ENCODE measurements at places on chromosomes 3 and 15.
A peak's percentile ranks its signal among the peaks of the same experiment; 100 is the strongest.

GRCh38 chr15:23372284-23372683 lies 17.7 kb downstream of the GOLGA8S start:
- DNase-seq, result peak; percentile 86

- no peak for DNase-seq
Measured at GRCh38 chr3:135891121-135891520, 74.4 kb upstream of the PPP2R3A start.

- DNase-seq, result no peak
Measured at GRCh38 chr15:39918688-39919385, 1.2 kb downstream of the GPR176 start.

DNA sequence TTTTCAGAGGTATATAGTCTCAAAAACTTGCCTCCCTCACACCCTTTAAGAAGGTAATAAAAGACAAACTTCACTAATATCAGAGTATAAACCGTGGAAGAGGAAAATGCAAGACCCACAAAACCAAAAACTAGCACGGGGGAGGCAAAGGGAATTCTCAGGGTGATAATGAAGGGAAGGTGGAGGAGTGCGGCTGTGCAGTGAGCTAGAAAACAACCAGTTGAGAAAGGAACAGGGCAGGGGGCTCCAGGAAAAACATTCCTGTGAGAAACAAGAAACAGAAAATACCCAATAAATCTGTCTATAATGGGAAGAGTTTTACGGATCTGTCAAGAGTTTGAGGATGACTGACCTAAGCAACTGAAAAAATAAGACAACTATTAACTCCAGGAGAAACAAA lies 31.6 kb downstream of the TAMM41 start:
- DNase-seq, result no peak

DNA sequence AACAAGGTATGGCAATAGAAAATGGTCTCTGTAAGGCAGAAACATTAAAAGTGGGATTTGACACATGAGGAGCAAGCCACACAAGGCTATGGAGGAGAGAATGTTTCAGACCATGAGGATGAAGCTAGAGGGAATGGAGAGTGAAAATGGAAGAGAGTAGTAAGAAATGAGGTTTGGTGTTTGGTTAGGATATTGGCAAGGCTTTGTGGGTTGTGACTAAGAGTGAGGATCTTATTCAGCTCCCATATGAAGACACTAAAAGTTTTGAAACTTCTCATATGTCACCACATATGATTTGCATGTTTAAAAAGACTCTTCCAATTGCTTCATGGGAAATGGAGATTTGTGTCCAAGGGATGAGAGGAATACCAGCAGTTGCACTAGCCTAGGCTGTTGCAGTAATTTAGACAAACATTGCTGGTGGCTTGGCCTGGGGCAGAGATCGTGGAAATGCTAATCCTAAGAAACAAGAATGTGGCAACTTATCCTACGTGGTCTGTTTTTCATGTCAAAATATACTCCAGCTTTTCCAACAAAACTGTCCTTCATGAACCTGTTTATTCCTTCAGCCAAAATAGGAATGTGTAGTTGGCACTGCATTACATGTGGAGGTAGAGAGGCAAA lies 749.0 kb downstream of the PDCD6IP start:
- DNase-seq, result no peak

DNA sequence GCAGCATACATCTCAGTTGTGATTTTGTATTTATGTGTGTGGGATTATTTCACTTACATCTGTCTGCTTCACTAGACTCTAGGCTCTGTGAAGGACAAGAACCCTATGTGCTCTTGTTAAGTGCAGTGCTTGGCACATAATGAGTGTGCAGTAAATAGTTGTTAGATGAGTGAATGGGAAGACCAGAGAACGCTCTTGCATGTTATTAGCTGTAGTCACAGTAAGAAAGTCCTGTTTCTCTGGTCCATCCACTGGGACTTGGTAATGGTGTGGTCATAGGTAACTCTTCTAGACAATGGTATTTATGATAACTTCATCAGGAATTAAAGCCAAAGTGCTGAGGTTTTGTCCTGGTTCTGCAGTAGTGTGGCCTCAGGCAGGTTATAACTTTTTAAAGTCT lies 1.4 kb upstream of the AQP9 start:
- no peak for DNase-seq

DNA sequence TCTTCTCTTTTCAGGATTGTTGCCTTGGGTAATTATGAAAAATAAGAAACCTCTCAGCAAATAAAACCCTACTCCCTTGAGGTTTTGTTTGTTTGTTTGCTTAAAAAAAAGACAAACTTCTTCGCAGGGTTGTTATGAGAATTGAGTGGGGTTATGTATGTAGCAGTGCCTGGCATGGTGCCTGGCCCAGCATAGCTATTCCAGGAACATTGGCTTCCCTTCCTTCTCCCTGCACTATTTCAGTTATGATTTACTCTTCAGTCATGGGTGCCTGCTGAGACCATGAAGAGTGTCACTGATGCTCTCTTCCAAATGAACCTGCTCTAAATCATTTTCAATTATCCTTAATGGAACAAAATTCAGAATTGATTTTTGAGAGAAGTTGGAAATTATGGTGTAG lies 283.5 kb upstream of the ROPN1 start:
- DNase-seq, result no peak

DNA sequence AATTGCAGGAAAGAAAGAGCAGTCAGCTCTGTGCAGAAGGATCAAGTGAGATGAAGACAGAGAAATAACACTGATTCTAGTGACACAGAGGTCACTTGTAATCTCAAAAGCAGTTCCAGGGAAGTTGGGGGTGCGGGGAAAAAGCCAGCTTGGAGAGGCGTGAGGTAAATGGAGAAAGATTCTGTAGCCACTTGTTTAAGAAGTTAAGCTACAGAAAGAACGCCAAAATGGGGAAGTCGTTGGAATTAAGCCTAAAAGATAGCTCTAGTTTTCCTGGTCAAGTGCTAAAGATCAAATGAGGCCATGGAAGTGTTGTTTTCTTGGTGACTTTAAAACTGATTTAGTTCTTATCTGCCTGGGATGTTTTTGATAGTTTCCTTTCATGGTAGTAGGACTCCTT lies 152.0 kb downstream of the GREM1 start:
- DNase-seq, result no peak

DNA sequence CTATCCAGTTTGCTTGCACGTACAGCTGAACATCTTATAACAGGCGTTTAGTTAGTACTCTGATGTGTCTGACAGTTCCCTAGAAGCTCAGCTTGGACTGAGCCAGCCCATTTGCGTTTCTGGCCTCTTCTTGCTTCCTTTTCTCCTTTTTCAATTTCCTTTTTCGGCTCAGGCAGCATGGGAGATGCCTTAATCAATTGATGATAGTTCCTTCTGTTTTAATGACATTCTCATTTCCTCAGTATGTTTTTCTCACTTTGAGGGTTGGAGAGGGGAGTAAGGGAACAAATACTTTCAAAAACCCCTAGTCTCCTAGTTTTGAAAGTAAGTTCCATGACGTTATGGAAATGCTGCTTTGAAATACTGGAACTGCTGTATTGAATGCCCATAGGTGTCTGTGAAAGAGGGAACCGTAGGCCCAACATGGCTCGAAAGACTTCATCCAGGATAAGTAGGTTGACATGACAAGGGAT lies 18.9 kb downstream of the IL1RAP start:
- no peak for DNase-seq

DNA sequence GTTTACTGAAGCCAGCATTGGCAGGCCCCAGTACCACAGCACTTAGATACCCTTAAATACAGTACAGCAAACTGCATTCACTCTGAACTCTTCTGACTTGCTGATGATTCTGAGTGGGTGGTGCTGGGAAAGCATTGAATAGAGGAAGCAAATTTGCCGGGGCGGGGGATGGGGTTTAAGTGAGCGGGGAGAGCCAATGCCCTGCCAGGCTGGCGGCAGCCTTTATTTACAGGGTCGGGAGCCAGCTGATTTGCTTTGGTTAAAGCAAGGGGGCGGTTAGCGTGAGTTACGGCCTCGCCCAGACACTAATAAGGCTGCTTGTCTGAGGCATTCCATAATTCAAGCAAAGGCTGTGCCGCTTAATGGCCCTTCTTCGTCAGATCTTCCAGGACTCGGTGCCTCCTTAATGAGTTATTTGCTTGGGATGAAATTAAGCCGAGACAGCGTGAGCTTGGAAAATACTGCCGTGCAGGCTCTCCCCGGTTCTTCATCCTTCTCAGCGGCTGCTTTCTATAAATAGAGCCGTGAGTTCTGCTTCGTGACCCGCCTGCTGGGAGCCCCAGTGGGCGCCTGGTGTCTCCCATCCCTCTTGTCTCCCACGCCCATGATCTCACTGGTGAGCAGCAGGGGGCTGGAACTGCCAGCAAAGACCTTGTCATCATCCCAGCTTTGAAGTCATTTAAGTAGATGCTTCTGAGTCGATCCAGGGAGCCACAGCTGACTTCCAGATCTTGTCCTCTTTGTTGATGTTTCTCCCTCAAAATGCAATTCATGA lies 25.8 kb downstream of the SPSB4 start:
- peak; percentile 64 for DNase-seq

DNA sequence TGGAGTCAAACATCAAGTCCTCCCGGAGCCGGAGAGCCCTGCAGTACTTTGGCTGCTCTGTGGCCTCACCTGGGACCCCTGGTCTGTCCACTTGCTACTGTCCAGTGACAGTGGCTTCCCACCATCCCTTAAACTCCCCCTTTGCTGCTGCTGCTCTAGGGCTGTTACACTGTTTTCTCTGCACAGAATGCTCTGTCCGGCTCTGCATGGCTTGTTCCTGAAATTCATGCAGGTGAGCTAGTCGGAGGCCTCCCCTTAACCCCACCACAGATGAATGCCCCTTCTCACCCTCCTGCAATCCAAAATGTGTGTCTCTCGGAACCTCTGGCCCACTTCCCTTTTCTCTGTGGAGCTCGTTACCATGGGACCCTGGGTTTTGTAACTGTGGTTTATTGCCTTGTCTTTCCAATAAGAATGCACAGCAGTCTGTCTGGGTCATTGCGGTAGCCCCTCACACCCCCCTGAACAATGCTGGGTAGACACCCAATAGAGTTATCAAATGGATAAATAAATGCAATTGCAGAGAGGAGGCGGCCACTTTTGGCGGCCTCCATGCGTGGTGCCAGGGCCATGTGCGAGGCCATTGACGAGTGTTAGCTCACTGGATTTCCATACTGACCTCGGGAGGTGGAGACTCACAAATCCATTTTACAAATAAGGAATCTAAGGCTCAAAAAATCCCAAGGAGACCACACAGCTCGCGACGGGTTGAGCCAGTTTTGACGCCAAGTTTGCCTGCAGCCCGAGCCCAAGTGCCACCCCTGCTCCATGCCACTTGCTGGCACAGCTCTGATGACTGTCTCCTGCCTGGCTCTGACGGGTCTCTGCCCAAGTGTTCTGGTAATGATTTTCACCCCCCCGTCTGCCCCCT lies 48.5 kb downstream of the RGMA start:
- no peak for DNase-seq

- DNase-seq, result no peak
Measured at GRCh38 chr15:97750060-97750459, 210.4 kb upstream of the ARRDC4 start.

DNA sequence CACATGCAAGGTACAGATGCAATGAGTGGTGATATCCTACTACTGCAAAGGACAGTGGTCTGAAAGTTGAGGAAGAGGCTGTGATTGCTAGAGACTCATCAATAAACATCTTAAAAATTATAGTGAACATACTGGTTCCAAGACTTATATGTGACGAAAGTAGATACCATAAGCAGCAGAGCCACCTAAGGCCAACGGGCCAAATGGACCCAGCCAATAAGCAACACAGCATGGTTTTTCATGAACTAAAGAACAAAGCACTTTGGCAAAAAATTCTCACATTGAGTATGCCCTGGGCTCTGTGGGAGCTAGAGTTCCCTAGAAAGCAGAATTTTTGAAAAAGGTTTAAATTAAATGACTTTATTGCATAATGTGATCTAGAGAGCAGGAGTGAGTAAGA lies 272.1 kb downstream of the SI start:
- peak; percentile 5 for DNase-seq

DNA sequence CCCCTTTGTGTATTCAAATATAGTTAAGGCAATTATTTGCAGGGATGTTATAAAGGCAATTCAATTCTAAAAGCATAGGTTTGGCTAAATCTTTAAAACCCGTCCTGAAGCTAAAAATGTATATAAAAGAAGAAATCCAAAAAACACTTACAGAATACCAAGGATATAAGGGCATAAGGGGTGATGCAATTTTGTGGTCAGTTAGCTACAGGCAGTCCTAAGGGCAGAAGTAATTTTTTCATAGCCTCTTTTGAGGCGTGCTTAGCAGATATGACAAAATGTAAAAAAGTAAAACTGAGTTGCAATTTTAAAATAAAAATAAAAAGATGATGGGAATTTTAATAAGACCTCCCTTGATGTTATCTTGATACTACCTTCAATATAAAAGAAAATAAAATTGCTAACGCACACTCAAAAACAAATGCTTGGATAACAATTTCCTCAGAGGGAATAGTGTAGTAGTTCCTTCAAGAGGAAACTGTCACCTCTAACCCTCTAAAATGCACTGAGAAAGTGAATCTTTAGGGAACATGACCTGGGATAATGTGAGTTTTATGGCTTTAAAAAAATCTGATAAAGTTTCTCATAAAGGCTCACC lies 104.2 kb downstream of the MYH15 start:
- DNase-seq, result no peak

GRCh38 chr3:124584552-124585391 lies 145.5 kb upstream of the UMPS start:
- peak; percentile 71 for DNase-seq

GRCh38 chr3:161744366-161744765 lies 247.8 kb downstream of the OTOL1 start:
- no peak for DNase-seq

- DNase-seq, result peak; percentile 65
Measured at GRCh38 chr3:123605789-123606234, 21.0 kb upstream of the HACD2 start.

DNA sequence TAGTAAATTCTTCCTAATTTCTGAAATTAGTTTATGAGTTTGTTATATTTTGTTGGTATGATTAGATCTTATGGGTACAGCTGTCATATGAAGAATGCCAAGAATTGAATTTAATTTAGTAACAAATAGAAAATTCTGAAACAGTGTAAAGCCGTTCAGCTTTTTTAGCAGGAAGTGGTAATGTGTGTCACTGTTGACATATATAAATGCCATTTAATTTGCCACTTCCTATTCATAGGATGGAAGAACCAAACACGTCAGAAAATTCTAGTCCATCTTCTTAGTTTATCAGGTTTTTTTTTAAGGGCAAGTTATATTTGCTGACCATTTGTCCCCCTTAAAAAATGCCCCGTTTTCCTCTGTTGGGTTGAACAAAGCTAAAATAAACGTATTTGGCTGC lies 43.0 kb downstream of the RAB8B start:
- no peak for DNase-seq

DNA sequence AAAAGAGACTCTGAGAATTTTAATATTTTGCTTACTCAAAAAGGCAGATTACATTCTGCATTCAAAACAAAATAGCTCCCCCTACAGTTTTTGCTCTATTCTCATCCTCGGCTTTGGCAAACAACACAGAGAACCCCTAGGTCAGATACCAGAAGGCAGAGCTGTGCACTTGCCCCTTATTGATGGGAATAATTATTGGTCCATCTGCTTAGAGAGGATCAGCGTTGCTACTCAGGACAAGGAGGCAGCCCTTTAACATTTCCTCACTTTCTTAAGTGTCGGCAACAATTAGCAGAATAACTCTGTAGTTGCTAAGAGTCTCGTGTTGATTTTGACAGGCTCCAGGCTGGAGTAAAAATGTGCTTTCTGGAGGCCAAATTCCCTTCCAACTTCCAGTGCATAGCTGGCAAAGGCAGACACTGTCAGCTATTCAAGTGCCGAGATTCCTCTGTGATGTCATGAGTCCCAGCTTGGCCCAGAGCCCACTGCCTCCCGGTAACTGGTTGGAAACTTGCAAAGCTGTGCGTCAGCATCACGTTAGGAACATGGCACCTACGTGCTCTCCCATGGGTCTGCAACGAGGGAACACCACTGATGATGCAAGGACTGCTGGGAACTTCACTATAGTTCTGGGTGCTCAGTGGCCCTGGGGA lies 482.7 kb upstream of the ADAMTS9 start:
- DNase-seq, result peak; percentile 18
